Tibial nerve (tissue), 4 donors: ENCODE measurements at places on chromosomes 16 and 17.
A peak's percentile ranks its signal among the peaks of the same experiment; 100 is the strongest.

GRCh38 chr16:22948603-22949368 is 134.8 kb downstream of the HS3ST2 start:
- peak; percentile 54 for DNase-seq

DNA sequence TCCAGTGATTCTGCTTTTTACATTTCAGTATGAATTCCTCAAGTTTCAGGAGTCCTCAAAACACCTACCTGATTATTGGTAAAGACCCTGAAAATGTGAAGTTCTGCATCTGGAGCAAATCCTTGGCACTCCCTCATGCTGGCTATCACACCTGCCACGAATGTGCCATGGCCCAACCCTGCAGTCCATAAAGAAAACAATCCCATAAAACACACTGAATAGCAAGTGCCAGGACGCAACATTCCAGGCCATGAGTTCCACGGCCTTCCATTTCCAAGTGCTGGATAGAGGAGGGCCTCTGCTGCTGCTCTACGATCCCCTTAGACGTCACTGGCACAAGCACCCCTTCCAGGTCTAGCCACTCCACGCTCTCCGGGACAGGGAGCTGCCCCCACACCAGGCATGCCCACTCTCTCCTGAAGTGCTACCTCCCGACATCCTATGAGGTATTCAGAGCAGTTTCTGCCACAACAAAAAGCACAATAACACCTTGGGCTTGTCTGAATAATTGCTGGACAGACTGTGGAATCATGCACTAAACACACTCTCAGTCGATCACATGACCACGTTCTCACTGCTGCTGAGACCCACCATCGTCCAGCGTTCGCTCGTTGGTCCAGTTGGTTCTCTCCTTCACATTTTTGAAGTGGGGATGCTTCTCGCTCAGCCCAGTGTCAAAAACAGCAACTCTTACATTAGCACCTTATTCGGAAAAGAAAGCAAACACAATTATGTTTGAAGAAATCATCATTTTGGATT is 23.4 kb downstream of the MBTPS1 start:
- DNase-seq, result no peak

DNA sequence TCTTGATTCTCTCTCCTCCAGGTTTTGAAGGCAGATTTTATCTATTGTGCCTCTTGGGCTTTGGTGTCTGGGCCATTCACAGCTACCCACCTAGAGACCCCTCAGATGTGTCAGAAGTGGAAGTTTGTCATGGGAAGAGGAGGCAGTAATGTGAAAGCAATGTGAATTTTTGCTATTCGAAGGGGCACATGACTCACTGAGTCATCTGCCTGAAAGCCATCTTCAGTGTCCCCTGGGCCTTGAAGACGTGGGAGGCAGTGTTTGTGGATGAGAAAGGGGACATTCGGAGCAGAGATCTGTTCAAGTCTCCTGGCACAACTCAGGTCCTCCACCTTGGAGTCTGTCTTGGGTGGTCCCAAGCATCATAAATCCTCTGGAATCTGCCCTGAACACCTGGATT is 530.2 kb downstream of the NPIPA7 start:
- DNase-seq, result no peak

DNA sequence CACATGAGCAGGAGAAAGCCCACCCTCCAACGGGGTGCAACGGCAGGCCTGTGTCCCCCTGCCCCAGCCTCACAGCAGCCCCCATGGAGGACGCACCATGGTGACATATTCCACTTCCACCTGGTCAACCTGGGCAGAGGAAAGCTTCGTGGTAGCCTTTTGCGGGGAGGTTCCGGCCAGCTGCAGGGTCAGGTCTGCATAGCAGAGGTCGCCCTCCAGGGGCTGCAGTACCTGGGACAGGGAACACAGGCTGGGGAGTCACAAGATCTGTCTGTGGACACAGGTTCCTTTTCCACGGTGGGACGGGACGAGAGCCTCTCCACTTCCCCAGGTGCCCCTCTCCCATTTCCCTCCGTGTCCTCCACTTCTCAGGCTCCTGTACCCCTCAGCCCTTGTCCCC is 17.1 kb downstream of the CD300LF start:
- DNase-seq, result no peak

DNA sequence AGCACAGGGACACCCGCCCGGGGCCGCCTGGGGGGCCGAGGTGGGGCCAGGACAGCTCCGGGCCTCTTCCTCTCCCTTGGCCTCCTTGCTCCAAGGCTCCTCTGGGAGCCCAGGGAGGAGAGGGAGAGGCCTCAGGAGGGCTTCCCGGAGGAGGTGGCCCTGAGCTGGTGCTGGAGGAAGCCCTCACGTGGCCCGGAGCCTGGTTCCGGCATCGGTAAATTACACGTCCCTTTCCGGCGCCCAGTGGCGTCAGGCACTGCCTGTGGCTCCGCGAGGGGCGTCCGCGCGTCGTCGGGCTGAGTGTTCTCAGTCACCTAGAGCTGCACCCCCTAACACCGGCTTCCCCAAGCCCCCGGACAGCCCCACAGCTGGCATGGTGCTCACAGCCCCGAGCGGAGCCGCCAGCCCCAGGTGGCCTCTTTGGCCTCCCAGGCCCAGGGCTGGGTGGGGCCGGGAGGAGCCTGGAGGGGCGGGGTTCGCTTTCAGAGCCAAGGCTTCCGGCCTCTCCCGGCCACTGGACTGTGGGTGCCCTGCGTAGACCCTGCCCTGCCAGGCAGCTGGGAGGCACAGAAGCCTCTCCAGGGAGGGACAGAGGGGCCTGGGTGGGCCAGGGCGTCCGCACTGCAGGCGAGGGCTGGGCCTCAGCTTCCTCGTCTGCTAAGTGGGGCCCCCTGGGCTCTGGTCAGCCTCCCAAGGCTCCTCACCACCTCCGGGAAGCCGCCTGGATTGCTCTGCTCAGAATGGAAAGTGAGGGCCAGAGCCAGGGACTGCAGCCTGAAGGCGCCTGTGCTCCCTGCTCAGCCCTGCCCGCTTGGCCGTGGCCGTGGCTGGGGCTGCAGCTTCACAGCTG is 27.9 kb upstream of the SSTR5 start:
- DNase-seq, result no peak

DNA sequence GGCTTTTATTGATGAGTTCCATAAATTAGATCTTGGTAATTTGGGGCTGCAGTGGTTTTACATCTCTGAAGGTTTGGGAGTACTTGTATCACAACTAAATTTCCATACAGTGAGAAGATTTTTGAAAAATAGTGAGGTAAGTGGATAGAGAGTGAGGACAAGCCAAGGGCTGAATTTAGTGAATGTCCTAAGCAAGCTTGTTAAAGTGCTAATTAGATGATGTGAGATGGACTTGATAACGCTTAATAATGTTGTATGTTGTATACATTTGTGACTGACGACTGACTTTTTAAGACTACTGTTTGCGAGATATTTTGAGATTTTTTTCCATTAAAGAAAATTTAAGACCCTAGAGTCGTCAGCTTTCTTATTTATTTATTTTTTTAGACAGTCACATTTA is 3.9 kb downstream of the NFATC3 start:
- DNase-seq, result no peak
